ENCODE measurements at places on chromosomes 2 and 18. TPM values are rescaled to one million over a fixed set of nuclear protein-coding genes. Genes with fewer than 3 reads are reported as not detected.
A peak's percentile ranks its signal among the peaks of the same experiment; 100 is the strongest.

- DNase-seq, result peak; percentile 16
These were observed 89.2 kb upstream of the CTDP1 start for GRCh38 chr18:79590191-79591031.

DNA sequence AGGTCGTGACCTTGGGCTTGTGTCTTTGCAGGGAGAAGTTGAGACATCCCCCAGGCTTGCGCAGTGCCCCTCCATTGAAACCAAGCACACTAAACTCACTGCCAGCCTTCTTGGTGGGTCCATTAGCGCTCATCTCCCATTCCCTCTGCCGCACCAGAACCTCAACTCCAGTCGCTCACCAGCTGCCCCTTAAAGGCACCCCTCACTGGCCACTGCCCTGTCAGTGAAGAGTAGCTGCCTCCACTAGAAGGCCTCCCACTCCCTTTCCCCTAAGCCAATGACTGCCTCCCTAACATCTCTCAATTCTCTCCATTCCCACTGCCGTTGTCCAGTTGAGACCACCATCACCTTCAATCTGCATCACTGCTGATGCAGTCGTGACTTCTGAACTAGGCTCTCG, 114.8 kb upstream of the EPC2 start:
- no peak for DNase-seq

- DNase-seq, result no peak
These were observed 232.1 kb upstream of the SMIM21 start for GRCh38 chr18:75659535-75660023.

DNA sequence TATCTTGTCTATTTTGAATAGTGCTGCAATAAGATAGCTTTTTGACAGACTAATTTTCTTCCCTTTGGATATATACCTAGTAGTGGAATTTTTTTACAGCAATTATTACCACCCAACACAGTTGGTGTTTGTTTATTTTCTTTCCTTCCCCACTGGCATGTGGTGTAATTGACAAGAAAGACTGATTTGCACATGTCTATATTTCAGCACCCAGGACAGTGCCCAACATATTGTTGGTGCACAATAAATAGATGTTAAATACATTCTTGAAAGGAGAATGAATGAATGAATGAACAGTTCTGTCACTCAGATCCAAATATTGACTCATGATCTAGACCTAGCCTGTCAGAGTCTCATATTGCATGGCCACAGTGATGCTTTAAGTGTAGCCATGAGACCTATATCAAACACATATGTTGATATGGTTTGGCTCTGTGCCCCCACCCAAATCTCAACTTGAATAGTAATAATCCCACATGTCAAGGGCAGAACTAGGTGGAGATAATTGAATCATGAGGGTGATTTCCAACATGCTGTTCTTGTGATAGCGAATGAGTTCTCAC, 538.2 kb downstream of the NYAP2 start:
- peak; percentile 18 for DNase-seq

DNA sequence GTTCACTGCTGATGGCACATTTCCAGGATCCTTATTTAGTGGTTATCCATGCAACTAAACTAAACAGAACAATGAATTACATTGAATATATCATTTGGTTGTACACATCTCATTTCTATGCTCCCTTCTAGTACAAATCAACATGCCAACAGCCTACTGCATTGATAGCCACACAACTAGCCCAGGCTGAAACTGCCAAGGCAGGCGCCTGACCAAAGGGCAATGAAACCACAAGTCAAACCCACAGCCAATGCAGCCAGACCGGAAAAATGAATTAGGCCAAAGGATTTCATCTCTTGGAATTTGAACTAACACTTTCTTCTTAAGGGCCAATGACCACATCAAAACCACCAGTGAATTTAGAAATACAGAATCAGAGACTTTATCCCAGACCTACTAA, 196.4 kb downstream of the NOL4 start:
- no peak for DNase-seq

GRCh38 chr18:3914833-3915610, 465.1 kb downstream of the TGIF1 start:
- DNase-seq, result no peak

GRCh38 chr2:8737571-8738175, 55.8 kb downstream of the ID2 start:
- DNase-seq, result peak; percentile 62

- no peak for DNase-seq
These were observed 286.8 kb upstream of the HS6ST1 start for GRCh38 chr2:128605421-128605820.

- DNase-seq, result peak; percentile 56
These were observed 54.7 kb upstream of the ID2 start for GRCh38 chr2:8627019-8627691.

- DNase-seq, result peak; percentile 73
These were observed 22.2 kb upstream of the ITSN2 start for GRCh38 chr2:24382363-24383073.

DNA sequence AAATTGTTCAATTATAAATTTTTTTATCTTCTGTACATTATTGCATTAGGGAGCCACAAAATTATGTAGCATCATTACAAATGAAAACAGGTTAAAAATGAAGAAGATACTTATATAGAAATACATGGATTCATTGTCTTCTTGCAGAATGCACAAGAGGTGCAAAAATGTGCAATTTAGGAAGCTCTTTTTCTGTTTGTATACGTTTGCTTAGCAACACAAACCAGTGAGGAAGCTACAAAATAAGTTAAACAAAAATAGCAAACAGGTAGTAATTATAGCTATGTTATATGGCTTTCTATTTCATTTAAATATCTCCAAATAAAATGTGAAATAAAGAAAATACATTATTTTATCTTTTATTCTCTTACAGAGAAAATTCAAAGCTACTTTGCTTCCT, 177.6 kb upstream of the SESTD1 start:
- DNase-seq, result no peak

GRCh38 chr2:96898641-96899412, 28.9 kb upstream of the SEMA4C start:
- DNase-seq, result no peak

DNA sequence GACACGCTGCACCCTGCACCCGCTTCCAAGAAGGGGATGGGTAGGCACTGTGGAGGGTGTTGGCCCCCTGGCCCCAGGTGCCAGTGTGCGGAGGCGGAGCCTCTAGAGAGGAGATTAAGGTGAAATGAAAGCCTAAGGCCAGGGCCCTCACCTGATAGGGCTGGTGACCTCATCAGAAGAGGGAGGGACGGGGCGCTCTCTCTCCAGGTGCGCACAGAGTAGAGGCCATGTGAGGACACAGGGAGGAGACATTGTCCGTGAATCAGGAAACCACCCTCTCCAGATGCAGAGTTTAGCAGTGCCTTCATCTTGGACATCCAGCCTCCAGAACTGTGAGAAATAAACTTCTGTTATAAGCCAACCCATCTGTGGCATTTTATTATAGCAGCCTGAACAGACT, 62.3 kb downstream of the PSMG2 start:
- no peak for DNase-seq

DNA sequence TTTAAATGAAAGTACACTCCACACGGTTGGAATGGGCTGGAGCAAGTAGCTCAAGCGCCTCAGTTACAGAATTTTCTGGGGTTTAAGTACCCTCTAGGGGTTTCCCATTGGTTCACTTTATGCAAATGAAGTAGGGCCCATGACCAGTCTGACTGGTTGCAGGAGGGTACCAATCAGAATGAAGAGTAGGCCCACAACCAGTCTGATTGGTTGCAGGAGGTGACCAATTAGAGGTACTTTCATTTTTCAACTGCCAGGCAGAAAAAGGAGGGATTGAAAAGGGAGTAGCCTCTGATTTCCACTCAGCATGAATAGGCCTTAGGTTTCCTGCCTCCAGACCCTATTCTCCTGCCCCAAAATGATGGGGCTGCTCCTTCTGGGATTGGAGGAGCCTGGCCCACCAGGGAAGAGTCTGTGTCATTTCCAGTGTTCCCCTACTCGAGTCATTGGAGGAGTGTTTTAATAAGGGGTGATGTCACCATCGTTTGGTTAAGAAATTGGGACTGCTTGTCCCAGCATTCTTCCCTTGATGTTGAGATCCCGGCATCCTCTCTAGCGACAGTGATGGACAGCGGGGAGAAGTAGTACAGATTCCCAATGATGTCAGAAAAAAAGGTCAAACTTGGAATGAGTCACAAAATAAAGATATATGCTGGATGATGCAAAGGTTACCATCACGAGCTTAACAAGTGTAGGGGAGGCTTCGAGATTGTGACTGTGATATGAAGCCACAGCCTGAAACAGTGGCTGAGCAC, 210.4 kb downstream of the SH3BP4 start:
- peak; percentile 30 for DNase-seq

- DNase-seq, result no peak
These were observed 677.0 kb downstream of the STK39 start for GRCh38 chr2:167570370-167570769.

GRCh38 chr2:203820969-203821368, 46.6 kb upstream of the CTLA4 start:
- no peak for DNase-seq

DNA sequence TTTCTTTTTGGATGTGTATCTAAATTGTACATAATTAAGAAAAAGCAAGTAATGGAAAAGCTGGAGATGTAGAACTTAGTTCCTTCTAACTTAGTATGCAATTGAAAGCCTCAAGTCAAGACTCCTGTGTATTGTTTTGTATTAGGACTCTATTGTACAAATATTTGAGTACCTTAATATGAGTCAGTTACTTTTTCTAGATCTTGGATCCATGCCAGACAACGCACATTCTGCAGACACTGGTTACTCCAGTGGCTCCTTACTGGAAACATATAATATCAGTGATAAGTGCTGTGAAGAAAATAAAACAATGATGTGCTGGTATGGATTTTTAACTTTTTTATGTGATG, 1.5 kb downstream of the SLC39A10 start:
- DNase-seq, result peak; percentile 79

The LYG1 gene
- 0.32 TPM for total RNA-seq

The TUBA3D gene
- total RNA-seq, result not detected

The TLX2 gene
- total RNA-seq, result not detected

The SPATS2L gene
- total RNA-seq, result 65.6 TPM

The FN1 gene
- 3,312 TPM for total RNA-seq

The MALL gene
- 2.2 TPM for total RNA-seq

Data from fibroblast of villous mesenchyme (primary cell).